Sciatic nerve (tissue), 2 donors: ENCODE measurements at places on chromosomes 3 and 15. TPM values are rescaled to one million over a fixed set of nuclear protein-coding genes. Genes with fewer than 3 reads are reported as not detected.

- no peak for DNase-seq
Measured at GRCh38 chr3:161217496-161217895, 3.6 kb upstream of the NMD3 start.

GRCh38 chr3:150293401-150294001, 114.6 kb upstream of the TSC22D2 start:
- no peak for DNase-seq

DNA sequence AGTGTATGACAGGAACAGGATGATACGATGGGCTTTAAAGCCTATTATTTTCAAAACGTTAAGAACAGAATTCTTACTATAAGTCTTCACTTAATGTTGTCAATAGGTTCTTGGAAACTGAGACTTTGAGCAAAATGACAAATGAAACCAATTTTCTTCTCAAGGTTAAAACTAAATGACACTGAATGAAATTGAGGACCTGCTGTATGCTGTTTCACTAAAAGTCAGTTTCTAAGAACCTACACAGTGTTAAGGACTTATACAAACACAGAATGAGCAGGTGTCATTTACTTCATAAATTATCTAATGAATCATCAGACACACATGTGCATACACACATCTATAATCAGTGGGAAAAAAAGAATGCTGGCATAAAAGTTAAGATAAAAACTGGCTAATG, 106.9 kb downstream of the RFTN1 start:
- DNase-seq = no peak

GRCh38 chr15:66868918-66869317, 166.9 kb downstream of the SMAD6 start:
- no peak for DNase-seq

- DNase-seq = no peak
Measured at GRCh38 chr3:46979958-46980497, 562 bp downstream of the NBEAL2 start.

GRCh38 chr15:95580121-95580520, 750.4 kb upstream of the NR2F2 start:
- DNase-seq = no peak

DNA sequence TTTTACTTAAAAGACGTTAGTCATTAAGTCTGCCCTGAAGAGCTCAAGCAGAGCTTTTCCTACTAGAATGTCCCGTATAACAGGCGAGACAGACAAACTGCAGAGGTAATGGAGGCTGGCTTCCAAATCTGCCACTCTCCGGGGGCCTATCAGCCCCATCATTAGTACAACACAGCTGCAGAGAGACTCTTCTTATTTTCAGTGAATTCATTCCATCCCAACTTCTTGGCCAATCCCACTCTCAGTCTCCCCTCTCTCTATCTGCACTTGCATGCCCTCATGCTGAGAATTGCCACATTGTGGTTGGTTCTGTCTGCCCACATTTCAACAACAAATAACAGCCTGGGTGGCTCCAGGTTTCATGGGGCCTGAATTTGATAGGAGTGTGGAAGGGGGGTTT, 412.7 kb downstream of the ERC2 start:
- DNase-seq = no peak

DNA sequence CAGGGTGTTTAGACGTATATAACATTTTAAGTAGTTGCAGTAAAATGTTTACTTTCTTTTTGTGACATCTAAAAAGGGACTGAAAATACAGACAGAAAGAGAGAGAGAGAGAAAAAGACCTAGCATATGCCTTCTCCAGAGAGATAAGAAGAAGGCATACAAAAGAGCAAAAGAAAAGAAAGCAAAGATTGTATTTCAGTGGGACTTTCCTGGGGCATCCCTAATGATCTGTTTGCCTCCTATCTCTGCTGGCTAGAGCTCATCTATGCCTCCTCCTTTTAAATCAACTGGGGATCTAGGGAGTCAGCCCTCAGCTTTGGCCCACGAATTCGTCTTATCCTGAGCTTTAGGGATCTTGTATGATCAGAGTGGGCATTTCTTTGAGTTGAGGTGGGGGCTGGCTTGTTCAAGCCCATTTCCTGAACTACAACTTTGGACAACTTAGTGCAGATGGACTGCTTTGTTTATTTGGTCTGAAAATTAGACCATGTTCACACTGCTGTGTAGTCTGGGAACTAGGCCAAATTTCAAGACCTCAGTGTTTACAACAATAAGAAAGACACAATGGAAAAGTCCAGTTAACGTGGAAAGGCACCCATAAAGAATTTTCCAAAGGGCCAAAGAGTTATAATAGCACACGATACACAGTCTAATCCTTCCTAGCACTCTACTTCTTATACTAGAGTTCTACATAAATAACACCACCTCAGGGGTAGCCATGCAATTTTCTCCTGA, 61.0 kb downstream of the ATP8B4 start:
- DNase-seq = no peak

DNA sequence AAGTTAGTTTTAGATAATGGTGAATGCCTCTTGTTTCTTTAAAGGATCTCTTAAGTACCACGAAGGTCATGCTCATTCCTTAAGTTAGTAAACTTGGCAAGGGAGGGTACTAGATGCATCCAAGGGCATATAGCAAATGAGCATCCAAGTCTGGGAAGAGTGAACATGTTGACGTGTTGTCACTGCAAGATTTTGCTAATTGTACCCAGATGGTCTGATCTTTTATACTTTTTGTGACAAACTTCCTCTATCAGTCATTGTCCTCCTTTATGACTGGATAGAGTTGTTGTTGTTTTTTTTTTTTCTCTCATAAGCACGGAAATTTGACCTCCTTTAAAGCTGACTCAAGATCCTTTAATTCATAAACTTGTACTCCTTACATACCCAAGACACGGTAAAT, 121.3 kb downstream of the CHST2 start:
- DNase-seq = no peak

- no peak for DNase-seq
Measured at GRCh38 chr3:161859865-161860450, 363.4 kb downstream of the OTOL1 start.

DNA sequence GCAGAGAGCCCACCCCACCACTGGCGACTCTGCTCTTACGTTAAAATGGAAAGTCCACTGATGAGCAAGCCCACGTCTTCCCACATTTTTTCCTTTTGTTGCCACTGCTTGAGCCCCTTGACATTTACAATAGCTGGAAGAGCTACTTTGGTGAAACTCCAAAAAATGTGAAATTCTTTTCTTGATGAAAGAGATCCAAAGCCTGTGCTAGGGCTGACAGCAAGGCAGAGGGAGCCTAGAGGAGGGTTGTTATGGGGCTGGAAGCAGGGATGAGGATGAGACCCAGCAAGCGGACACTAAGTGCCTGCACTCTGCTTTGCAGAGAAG, 97.1 kb downstream of the CEMIP start:
- DNase-seq = no peak

- no peak for DNase-seq
Measured at GRCh38 chr3:42700366-42701288, 2.0 kb downstream of the HHATL start.

GRCh38 chr15:37586011-37586583, 348.3 kb upstream of the TMCO5A start:
- no peak for DNase-seq

- DNase-seq = no peak
Measured at GRCh38 chr3:111653766-111654165, 58.6 kb upstream of the ZBED2 start.

GRCh38 chr15:72342385-72342784, 22.4 kb upstream of the CELF6 start:
- no peak for DNase-seq

GRCh38 chr15:39593071-39593655, 12.3 kb downstream of the THBS1 start:
- DNase-seq = no peak

GRCh38 chr15:67444100-67444499, 76.8 kb upstream of the C15orf61 start:
- DNase-seq = no peak

GOLGA8T gene
- total RNA-seq = 1.5 TPM

GANC gene
- 57.6 TPM for total RNA-seq

CRYGS gene
- total RNA-seq = 4.5 TPM

SLC9C1 gene
- 0.94 TPM for total RNA-seq

CHRNA7 gene
- 1.5 TPM for total RNA-seq

SI gene
- total RNA-seq = not detected

USP50 gene
- 1.1 TPM for total RNA-seq

GUCA1C gene
- not detected for total RNA-seq
